Cardiac muscle cell (in vitro differentiated cells and primary cell): ENCODE measurements at places on chromosomes 1 and 21.

DNA sequence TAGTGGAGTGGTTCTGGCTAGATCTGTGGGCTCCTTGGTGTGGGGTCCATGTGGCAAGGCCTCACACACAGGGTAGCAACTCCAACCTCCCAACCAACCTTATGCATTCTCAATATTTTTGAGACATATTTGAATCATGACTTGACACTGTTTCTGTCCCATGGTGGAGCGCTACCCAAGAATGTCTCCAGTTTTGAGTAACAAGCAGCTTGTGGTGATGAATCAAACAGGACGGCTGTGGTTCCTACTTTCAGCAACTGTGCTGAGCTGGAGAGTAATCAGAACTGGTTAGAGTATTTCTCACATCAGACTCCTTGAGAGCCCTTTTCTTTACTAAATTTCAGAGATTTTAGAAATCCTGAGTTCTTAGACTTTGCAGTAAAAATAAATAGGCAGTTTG, 3.1 kb downstream of the LCE3D start:
- no peak for DNase-seq

DNA sequence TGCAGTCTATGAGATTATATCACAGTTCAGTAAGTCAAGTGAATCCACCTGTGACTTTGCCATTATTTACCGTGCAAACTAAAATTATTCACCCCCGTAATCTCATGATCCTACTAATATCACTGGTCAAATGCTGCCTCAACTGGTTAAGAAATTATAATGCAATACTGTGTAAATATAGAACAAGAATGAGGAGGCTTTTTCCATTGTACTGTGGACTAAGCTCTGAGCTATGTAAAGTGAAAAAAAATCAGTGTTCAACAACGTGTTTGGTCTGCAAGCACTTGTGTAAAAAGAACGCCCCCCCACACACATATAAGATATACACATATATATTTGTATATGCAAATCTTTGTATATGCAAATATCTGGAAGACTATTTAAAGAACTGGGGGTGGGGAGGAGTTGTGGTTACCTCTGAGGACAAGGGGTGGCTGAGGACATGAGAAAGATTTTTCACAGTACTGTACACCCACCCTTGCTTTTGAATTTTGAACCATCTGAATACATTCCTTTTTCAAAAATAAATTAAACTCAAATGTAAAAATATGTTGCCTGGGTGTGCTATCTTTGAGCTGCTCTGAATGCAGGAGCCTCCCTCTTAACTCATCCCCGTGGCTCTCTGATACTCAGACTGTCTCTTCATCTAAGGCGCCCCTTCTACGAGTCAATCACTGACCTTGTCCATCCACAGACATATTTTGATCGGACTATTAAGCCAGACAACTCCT, 57.0 kb downstream of the PTP4A2 start:
- DNase-seq, result no peak

- peak; percentile 81 for DNase-seq
Observed at GRCh38 chr1:180151508-180151907, 3.2 kb upstream of the QSOX1 start.

DNA sequence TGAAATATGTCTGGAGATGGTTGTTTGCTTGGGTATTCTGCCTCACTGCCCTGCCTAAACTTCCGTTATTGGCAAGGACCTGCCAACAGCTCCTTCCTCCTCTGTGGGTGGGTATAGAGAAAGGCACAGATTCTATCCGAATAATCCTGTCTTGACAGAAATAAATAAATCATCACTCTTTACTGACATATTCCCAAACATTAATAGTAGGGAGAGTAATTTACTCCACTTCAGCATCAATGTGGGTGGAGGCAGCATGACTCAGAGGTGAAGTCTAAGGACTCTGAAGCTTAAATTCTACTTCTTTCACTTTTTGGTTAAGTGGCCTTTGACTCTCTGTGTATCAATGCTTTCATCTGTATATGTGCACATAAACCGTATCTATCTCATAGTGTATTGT, 2.9 kb downstream of the CD84 start:
- no peak for DNase-seq

DNA sequence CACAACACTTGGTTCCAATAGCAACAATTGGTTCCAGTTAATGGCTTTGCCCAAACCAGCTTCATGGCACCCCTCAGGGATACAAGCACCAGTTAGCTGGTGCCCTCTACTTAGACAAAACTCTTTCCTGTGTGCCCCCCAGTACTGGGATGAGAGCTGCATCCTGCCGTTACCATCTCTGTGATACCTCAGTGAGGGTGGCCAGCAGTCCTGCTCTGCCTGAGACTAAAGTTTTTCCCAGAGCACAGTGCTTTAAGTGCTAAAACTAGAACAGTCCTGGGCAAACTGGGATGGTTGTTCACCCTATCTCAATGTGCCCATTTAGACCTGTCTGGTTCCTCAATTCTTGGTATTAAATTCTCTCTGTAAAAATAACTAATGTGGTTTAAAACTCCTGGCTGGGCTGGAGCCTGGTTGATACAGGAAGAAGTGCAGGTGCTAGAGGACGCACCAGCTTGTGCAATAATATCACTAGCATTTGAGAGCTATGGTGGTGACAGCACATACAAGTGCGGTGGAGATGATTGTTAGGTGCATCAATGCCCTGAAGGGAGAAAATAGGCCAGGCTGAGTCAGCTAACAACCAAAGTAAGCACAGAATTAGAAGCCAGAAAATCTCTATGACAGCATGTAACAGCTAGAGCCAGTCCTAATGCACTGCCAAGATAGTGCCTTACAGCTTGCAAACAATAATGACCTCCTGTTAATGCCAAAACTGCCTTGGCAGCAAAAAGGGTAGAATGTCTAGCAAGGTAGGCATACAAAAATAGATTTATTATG, 179.8 kb upstream of the GALNT2 start:
- no peak for DNase-seq

DNA sequence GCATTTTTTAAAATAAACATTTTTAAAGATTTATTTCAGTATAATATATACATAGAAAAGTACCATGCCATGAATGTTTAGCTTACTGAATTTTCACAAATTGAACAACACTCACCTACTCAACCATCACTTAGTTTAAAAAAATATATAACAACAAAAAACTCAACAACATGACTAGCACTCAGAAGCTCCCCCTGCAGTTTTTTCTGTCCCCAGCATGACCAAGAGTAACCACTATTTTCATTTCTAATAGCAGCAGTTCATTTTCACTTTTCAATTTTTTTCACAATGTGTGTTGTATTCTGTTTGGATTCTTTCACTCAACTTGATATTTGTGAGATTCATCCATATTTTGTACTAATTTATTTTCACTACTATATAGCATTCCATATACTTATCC, 162.3 kb upstream of the POGK start:
- DNase-seq, result no peak

DNA sequence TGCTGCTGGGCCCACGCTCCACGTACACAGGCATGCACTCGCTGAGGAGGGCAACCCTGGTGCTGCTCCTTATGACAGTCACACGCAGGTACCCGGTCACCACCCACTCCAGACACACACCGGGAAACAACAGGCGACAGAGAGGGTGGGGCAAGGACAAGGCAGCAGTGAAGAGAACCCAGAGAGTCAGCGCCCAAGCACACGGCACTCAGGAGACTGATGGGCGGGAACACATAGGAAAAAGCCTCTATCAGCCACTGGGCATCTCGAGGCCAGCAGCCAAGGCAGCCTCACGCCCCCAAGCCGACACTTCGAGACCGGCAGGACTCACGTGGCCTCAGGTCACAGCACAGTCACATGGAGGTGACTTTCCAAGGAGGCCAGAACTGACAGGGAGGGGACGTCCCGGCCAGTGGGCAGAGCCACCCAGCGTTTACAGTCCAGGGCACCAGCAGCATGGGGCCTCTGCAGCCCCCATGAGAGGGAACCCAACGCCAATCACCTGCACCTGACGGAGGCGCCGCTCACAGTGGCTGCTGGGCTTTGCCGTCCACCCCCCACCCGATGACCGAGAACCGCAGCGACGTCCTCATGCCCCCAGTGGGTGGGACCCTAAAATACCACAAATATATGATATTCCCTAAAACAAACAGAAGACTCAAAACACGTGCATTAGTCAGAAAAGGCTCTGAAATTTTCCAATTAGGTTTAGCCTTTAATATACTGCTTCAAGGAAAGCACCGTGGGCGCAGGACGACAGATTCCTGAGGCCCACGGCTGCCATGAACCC, 19.7 kb downstream of the PTTG1IP start:
- no peak for DNase-seq

DNA sequence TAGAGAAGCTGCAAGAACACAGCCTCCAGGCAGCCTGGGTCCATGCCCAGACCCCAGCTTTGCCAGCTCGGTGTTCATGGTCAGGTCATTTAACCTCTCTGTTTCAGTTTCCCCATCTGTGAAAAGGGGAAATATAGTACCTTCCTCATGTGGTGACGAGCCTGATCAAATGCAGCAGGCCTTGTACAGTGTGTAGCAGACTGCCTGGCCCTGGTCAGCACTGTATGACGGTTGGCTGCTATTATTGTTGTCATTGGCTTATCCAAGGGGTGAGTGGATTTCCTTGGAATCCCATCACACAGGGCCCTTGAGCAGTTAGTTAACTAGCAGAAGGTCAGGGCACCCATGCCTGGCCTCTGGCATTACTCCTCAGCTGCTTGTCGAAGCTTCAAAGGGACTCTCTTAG, 6.6 kb upstream of the TMEM51 start:
- DNase-seq, result no peak

DNA sequence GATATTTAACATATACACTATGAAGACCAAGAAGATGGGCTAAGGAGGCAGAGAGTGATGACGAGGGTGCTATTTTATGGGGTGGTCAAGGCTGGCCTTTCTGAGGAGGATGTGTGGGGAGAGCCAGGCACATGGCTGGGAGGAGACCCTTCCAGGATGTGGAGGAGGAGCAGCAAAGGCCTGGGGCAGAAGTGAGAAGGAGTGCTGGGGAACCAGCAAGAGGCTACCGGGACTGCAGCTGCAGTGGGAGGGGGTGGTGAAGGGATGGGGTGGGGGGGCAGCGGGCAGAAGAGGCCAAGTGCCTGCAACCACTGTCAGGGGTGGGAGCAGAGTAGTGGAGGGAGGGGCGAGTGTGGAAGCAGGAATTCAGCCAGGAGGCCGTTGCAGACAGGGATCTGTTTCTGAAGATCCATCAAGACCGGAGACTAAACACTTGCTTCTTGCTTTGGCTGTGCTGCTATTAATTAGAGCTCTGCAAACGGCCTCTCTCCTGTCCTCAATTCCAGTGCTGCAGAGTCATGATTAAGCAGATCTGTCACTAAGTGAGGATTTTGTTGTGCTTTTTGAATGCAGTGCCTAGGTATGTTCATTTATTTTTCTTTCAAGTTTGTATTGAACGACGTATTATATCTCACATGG, 89.9 kb downstream of the IER5 start:
- DNase-seq, result no peak

DNA sequence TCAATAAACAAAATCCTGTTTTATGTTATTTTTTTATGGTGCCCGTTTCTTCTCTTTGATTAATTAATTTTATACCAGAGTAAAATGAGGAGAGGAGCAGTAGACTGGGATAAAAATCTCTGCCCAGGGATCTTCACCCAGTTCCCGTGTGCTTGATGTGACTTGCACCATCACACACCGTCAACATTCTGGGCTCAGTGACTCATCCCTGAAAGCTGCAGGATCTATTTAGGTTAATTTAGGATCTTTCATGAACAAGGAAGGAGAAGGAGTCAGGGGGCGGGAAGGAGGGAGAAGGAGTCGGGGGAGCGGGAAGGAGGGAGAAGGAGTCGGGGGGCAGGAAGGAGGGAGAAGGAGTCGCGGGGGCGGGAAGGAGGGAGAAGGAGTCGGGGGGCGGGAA, 182.4 kb downstream of the SMYD3 start:
- DNase-seq, result no peak

GRCh38 chr1:233229288-233229687, 66.2 kb downstream of the PCNX2 start:
- DNase-seq, result peak; percentile 11

DNA sequence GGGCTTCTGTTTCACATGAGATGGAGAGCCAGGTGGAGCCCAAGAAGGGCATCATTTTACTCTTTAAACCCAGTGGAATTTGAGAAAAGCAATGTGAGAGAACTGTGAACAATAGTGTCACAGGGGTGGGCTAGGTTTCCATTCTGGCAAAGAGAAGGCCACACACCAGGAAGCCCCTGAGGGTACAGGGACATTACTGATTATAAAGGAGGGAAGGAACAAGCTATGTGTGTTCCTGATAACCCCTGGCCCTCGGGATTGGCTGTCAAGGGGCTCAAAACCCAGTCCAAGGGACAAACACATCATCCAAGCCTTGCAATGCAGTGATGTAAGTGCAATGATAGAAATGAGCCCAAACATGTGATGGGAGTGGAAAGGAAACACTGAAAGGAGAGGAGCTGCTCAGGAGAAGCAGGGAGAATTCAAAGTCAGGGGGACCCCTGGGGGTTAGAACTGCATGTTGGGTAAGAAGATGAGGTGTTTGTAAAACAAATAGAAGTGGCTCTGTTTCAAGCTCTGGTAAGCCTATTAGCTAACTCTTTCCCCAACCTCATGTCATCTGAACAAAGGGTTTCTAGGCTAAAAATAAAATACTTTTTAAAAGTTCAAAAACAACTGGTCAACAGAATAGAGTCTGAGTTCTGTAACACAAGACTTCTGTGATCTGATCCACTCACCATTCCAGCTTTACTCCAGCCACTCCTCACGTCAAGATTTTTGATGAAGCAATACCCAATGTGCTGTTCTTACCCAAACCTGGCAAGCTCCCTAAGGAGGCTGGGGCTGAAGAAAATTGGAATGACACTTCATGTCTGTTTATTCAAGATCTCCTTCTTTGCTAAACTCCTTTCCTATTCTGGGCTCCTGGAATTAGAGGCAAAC, 51.1 kb upstream of the IL12RB2 start:
- DNase-seq, result peak; percentile 42

GRCh38 chr1:2499986-2500596, 24.0 kb downstream of the PLCH2 start:
- DNase-seq, result no peak

GRCh38 chr1:160007577-160008200, 24.1 kb downstream of the PIGM start:
- peak; percentile 49 for DNase-seq

- no peak for DNase-seq
Observed at GRCh38 chr1:152110860-152111514, 4.3 kb downstream of the TCHH start.

- peak; percentile 61 for DNase-seq
Observed at GRCh38 chr1:86419277-86419903, 4.6 kb upstream of the CLCA2 start.

DNA sequence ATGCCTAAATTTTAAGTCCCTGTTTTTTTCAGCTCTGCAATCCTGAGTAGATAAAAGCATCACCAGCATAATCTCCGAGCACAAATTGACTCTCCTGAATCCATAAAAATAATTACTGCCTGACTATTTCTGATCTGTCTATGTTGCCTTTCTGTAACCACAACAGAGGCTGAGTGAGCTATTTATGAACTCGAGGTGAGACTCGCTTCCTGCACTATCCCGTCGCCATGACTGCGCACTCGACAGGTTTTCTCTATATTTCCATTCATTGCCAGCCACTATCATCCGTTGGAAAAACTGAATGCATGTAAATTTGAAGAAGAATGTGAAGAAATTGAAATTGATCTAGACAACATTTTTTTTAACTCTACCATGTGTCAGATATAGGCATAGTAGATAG, 897.2 kb downstream of the ADGRL2 start:
- no peak for DNase-seq

GRCh38 chr1:210978974-210979354, 155.0 kb downstream of the KCNH1 start:
- DNase-seq, result no peak

GRCh38 chr1:116232989-116233514, 121.9 kb downstream of the MAB21L3 start:
- DNase-seq, result peak; percentile 32
